ENCODE measurements at places on chromosomes 7 and 10.

- DNase-seq, result no peak
Observed at GRCh38 chr10:31832261-31832660, 96.4 kb downstream of the ARHGAP12 start.

GRCh38 chr7:76314042-76314721, 11.7 kb downstream of the HSPB1 start:
- DNase-seq, result peak; percentile 26

- no peak for DNase-seq
Observed at GRCh38 chr7:64869121-64869725, 33.9 kb upstream of the ZNF273 start.

- DNase-seq, result no peak
Observed at GRCh38 chr7:99557940-99558305, 519 bp upstream of the ZNF655 start.

DNA sequence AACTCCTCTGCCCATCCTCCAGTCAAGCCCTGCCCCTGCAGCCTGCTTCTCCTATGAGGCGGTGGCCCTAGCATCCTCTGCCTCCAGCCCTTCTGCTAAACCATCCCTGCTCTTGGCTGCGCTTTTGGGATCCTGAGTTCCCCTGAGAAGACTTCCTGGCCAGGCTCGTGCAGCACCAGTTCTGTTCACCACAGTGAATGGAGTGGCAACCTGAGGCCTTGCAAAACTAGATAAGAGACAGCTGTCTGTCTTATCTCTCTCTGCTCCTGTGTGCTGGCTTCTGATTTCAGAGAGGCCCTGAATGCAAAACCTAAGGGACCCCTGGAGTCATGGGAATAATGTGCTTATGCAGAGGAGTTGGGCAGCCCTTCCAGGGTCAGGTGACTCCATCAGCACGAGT, 119.2 kb downstream of the TMEM178B start:
- no peak for DNase-seq

GRCh38 chr10:74683067-74683466, 143.3 kb upstream of the KAT6B start:
- no peak for DNase-seq

Data from NCI-H2029 treated with DMSO at 0.1 percent for 48 hours (cell line).